ENCODE measurements at places on chromosomes 7 and 10.

GRCh38 chr10:21894648-21895342 lies 108.7 kb downstream of the DNAJC1 start:
- DNase-seq: no peak

DNA sequence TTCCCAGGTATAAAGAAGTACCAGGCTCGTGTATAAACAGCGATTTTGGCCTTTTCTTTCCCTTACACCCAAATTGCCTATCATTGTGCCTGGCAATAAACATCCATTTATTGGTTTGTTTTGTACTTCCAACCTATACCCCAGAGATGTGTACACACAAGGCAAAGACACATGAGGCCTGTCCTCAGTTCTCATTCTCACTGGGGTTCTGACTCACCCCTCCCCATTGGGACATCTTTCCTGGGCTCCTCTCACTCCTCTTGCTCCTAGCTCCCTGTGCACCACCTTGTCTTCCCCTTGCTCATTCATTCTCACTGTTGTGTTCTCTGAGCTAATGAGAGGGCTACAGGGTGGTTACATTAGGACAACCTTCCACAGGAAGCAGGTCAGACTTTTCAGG lies 240.7 kb downstream of the ANK3 start:
- DNase-seq: no peak

- DNase-seq: no peak
These were observed 247.8 kb upstream of the IGFBP3 start for GRCh38 chr7:46168671-46169383.

- no peak for DNase-seq
These were observed 568 bp downstream of the PRSS2 start for GRCh38 chr7:142771353-142771723.

GRCh38 chr10:106967452-106967851 lies 197.1 kb downstream of the SORCS1 start:
- DNase-seq: no peak

GRCh38 chr7:101441890-101442289 lies 79.2 kb downstream of the COL26A1 start:
- no peak for DNase-seq
